ENCODE measurements at places on chromosomes 3 and 15.

DNA sequence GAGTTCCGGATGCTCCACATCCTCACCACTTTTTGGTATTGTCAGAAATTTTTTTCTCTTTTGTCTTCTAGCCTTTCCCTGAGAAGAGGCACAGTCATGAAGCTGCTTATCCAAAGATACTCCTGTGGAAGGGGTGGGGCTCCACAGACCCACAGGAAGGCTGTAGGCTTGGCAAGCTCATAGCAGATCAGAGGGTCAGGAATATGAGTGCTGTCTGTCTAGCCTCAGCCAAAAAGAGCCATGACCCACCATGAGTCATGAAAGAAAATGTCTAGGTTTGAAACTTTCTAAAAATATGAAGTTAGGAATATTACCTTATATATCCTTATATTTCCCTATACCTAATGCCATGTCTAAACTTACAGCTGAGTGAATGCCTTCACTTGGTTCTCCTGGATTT lies 118.2 kb upstream of the THBS1 start:
- DNase-seq, result no peak

- DNase-seq, result no peak
Measured at GRCh38 chr3:7585052-7585451, 724.1 kb downstream of the GRM7 start.

GRCh38 chr3:149441642-149442041 lies 32.9 kb upstream of the TM4SF4 start:
- no peak for DNase-seq

- DNase-seq, result no peak
Measured at GRCh38 chr3:142853270-142854168, 35.4 kb downstream of the PCOLCE2 start.

DNA sequence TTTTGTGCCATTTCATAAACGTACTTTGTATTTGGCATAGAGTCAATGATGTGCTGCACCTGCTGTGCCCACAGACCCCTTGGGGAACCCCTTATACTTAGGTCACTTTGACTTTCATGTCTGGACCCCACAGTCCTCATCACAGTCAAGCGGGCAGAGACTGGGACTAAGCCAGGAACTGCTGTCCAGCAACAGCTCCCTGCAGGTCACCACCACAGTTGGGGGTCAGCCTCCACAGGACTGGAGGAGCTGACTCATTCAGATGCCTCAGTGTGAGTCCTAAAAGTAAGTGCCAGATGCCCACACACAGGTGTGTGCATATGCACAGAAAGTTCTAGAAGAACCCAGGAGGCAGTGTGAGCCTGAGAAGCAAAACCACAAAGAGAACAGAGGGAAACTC lies 339.8 kb downstream of the GABRB3 start:
- no peak for DNase-seq

- DNase-seq, result no peak
Measured at GRCh38 chr3:156474560-156475389, 80.1 kb downstream of the SSR3 start.

DNA sequence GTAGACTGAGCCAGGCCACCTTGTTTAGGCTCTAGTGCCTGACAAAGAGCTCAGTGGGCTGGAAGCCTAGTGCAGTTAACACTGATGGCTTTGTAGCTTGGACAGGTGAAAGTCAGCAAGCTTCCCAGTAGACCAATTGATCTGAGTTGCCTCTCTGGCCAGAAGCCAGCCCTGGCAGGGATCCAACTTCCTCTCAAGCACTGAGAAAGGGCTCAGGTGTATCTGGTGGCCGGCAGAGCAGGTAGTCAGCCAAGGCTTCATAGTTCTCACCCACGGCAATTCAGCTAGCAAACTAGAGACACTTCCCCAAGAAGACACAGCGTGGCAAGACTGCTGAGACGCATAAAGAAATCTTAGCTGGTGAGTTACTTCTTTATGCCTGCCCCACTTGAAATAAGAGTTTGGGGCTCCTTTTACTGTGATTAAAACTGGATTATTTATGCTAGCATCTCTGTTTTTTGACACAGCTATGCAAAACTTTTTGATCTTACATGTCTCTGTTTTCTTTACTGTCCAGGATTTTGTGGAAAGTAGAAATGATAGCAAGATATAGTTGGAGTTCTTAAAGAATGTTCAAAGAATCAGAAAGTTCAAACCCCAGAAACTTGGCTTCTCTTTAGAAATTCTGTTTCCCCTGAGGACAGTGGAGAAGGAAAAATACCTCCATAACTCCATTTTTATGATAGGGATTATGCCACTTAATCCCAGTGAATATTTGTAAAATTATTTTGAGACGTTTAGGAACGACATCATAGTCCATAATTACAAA lies 8.4 kb upstream of the CA12 start:
- no peak for DNase-seq

GRCh38 chr3:123055352-123055751 lies 11.5 kb upstream of the PDIA5 start:
- no peak for DNase-seq

DNA sequence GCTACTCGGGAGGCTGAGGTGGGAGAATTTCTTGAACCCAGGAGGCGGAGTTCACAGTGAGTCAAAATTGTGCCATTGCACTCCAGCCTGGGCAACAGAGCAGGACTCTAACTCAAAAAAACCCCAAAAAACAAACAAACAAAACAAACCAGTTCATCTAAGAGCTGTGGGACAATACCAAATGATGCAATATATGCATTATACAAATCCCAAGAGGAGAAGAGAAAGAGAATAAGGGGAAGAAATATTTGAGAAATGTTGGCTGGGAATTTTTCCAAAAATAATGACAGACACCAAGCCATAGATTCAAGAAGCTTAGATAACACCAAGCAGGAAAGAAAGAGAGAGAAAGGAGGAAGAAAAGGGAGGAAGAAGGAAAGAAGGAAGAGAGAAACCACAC lies 82.5 kb downstream of the KLF13 start:
- DNase-seq, result no peak

GRCh38 chr3:74529145-74529544 lies 85.3 kb downstream of the CNTN3 start:
- DNase-seq, result no peak

DNA sequence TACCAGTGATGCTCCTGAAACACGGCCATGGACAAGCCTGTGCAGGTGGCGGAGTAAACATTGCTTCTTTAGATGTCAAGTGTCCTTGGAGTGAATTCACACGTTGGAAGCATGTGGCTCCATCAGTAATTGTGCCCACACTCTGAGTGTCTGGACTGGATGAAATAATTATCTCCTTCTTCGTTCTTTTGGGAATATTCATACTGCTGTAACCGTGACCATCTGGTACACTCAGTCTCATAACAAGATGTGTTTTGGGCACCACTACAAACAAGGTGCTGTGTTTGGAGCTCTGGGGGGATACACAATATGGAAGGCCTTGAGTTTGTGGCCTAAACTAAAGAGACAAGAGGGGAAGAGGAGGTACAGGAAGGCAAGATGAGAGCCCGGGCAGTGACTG lies 165.6 kb downstream of the APBA2 start:
- DNase-seq, result no peak

- no peak for DNase-seq
Measured at GRCh38 chr3:72798552-72799195, 49.6 kb downstream of the SHQ1 start.

DNA sequence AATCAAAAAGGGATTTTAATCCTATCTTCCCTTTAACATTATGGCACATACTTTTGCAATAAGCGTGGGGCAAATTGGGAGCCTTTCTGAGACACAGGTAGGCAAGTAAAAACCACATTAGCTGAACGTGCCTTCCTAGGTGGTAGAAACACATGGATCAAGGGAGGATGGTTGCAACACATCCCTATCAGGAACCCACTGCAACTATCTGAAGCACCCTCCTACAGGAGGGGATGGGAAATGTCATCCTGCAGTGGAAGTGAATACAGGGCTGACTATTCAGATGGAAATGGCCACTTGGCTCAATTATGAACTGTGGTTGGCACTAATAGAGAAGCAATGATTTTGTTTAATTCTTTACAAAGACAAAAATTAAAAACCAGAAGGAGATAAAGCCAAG lies 826.3 kb downstream of the FHIT start:
- DNase-seq, result no peak

GRCh38 chr15:74954515-74954914 lies 2.1 kb downstream of the RPP25 start:
- no peak for DNase-seq

DNA sequence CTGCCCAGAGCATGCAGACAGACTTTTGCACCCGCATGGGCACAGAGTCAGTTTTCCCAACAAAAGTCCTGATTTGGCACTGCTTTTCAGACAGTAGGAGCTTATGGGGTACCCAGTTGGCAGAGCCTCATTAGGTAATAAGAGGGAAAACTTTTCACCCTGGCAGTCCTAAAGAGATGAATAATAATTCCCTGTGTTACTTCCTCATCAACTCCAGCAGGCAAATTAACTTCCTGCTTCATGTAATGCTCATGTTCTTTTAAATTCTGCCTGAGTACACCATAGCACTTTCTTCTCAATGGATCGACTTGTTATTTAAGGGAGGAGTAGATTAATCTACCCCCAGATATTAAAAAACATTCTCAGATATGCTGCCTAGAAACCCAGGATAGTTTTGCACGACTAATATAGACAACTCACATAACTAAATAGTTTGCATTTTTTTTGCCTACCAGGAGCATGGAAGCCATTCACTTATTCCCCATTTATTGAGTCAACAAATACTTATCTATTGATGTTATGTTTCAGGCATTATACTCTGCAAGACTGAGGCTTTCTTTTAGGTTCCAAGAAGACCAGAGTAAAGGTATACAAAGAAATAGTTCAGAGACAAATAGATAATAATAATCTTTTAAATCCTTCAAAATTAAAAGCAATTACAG lies 214.5 kb downstream of the KCNMB2 start:
- DNase-seq, result no peak

- DNase-seq, result no peak
Measured at GRCh38 chr15:48049736-48050135, 71.1 kb upstream of the SLC24A5 start.

DNA sequence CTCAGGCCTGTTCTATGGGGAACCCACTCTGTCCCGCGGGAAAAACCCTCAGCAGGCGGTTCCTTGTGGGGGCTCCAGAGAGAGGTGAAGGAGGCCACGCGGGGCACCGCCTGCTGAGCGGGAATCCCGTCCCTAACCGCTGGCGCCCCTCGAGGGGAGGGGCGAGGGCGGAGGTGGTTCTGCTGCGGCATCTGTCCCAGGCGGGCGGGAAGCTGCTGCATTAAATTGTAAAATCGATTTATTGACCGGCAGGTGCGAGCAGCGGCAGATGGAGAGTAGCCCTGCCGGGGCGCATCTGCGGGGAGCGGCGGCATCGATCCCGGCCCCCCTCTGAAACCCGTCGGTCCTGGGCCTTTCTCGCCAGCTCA lies 3.7 kb upstream of the DLL4 start:
- no peak for DNase-seq

DNA sequence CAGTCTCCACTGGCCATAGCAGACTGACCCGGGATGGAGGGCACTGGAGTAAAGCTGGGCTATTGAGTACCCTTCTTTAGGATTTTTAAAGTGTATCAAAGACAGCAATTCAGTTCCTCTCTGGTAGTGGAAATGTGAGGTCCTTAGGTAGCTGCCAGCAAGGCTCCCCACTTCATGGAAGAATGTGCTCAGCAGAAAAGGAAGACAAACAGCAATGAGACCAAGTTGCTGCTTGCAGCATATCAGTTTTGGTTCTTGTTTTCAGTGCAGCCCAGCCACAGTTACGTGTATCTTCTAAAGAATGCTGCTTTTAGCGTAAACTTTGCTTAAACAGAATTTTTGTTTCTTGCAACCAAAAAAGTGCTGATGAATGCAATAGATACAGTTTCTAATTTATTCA lies 374.0 kb upstream of the CBLB start:
- DNase-seq, result no peak

GRCh38 chr15:75233504-75234190 lies 24.5 kb upstream of the GOLGA6C start:
- DNase-seq, result no peak

GRCh38 chr3:115758076-115758763 lies 134.9 kb downstream of the GAP43 start:
- DNase-seq, result no peak

GRCh38 chr3:132038198-132038825 lies 3.5 kb upstream of the CPNE4 start:
- no peak for DNase-seq

GRCh38 chr3:182235504-182235903 lies 523.8 kb downstream of the SOX2 start:
- no peak for DNase-seq

GRCh38 chr15:79311901-79312553 lies 1.1 kb downstream of the TMED3 start:
- DNase-seq, result no peak

DNA sequence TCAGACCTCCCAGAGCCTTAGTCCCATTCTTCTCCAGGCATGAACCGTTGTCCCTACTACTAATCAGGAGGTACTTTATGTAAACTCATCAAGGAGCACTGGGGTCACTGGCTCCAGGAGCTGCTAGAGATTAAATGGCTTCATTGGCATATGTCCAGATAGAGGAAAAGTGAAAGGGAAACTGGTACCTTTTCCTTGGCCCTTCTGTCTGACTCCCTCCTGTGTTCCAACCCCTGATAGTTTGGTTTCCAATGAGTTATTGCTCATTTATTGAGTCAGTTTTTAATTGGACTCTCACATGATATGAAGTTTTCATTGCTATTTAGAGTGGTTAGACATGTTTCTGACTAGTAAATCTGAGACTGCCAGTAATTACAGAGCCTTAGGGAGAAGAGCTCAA lies 130.5 kb upstream of the BFSP2 start:
- DNase-seq, result no peak

DNA sequence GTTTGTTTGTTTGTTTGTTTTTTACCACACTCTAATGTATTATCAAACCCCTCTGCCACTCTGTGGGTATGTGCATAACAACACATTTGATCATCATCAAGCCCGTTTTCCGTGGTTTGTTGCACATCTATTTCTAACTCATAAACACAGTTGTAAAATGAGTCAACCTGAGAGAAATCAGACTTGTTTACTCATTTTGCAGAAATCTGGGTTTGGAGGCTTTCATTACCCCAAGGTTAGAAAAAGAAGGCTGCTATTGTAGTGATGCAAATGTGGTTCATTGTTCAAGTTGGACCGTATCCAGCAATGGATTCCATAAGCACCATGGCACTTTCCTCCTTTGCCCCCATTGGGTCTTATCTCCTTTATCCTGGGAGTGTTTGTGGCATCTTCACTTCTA lies 353.2 kb upstream of the SOX2 start:
- DNase-seq, result no peak

DNA sequence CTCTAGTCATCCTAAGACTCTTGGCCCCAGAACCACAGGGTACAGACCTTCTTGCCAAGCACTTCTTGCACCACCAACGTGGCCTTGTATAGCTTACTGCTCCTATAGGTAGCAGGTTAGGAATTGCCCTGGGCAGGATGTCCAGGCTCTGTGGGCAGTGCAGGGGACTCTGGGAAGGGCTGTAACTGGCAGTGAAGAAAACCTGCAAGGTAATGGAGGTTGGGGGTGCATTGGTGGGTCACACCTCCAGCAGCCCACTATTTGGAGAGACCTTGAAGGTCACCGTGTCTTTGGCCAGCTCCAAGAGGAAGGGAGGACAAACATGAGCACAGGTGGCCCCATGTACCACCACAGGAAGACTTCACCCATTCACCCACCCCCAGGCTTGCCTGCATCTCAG lies 21.3 kb upstream of the XYLB start:
- peak; percentile 28 for DNase-seq
